ENCODE measurements at places on chromosomes 1 and 21. TPM values are rescaled to one million over a fixed set of nuclear protein-coding genes. Genes with fewer than 3 reads are reported as not detected.
A peak's percentile ranks its signal among the peaks of the same experiment; 100 is the strongest.

DNA sequence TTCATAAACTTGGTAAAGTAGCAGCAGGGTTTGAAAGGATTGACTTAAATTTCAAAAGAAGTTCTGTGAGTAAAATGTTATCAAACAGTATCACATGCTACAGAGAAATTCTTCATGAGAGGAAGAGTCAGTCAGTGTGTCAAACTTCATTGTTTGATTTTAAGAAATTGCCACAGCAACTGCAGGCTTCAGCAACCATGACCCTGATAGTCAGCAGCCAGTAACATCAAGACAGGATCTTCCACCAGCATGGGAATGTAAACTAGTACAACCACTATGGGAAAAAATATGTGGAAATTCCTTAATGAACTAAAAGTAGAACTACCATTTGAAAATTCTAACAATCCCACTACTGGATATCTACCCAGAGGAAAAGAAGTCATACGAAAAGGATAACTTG, 11.5 kb downstream of the MAEL start:
- no peak for DNase-seq

The SYPL2 gene
- 34.9 TPM for total RNA-seq

GRCh38 chr21:38404177-38404576, 94.1 kb downstream of the ERG start:
- no peak for DNase-seq

DNA sequence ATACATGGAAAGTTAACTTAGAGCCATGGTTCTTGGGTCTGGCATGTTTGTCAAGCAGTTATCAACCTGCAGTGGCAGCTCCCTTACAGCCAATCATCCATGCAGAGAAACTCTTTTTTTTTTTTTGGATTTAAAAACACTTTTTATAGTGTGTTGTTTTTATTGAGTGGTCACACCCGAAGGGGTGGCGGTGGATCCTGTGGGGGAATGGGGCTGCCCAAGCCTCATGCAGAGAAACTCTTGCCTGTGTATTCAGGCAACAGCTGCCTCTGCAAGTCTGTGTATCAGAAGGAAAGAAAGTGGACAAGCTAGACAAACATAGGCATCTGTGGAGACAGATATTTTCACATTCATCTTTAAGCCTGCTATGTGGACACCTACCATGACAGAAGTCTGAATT, 104.8 kb downstream of the GLUL start:
- no peak for DNase-seq

DNA sequence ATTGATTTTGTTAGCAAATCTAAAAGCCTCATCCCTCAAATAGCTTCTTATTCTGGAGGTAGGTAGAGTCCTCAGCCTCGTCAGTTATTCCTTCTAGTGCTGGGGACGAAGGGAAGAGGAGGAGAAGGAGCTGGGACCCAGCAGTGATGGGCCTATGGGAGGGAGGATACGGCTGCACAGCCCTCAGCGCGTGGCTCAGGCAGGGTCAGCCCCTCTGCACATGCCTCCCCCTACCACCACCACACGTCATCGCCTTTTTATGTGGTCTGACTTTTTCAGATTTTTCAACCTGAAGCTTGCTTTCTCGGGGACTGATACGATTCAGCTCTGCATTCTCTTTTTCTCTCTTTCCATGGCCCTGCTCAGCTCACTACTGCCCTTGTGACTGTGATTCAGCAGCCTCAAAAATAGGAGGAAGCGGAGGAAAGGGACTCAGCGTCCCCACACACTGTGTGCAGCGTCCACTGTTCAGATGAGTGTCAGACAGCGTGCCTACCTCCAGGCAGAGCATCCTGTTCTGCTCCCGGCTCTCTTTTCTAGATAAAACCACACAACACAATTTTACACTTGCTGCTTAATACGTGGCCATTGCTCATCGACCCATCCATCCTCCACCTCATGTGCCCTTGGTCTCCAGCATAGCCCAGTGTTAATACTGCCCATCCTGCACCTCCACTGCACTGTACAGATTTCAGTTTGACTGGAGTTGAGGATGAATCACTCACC, 827 bp downstream of the OR2B11 start:
- DNase-seq, result no peak

DNA sequence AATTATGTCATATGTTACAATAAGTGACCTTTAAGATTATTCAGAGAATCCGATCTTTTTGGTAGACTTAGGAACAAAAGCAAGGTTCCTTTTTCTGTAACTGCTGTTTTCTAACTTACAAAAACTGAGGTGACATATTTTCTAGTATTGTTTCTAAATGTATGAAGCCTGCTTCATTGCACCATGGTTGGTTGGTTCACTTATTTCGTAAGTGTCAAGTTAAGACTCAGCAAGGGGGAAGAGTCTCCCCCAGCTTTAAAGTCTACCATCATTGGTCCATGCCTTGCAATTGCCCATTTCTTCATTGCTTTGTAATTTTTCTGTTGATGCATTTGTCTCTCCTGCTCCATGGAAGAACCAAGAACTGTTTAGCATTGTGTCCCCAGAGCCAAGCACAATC, 136.9 kb downstream of the DISC1 start:
- DNase-seq, result no peak

- no peak for DNase-seq
These were observed 5.5 kb upstream of the STK40 start for GRCh38 chr1:36391271-36391670.

DNA sequence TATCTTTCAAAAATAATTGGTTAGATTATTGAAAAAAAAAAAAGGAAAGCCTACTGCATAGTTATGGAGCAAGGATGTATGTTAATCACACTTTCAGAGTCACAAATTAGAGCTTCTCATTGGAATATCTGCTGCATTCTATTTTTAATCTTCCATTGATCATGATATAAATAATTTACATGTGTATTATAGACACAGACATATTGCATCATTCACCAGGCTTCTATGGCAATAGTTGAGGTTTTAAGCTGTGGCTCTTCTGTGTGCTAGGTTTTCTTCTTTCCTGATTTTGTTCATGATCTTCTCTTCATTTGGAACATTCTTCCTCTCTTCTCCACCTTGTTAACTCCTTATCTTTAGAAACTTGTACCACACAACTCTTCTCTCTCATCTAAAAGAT, 123.2 kb upstream of the HMCN1 start:
- no peak for DNase-seq

- DNase-seq, result no peak
These were observed 142.4 kb downstream of the PLPP3 start for GRCh38 chr1:56436912-56437417.

DNA sequence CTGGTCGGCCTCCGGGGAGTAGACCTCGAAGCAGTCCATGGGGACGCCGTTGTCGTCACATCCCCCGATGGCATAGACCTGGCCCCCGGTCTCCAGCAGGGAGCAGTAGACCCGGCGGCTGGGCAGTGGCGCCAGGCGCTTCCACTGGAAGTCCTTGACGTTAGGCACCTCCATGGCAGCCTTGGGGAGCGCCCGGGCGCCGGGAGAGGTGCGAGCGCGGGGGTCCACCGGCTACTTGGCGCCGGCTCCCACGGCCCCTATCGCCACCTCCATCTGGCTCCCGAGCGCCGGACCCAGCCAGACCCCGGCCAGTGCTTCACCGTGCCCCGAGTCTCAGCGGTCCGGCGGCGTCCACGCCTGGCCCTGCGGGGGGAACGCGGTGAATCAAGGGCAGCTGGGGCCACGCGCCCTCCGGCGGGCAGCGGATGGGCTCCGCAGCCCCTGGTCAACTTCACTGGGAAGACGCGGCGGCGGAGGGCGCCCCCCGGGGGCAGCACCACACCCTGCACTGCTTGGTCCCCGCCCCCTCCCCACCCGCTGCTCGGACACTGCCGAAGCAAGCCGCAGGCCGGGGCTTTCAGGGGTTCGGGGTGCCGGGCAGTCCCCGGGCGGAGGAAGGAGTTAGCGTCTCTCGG, 13.2 kb downstream of the KLHDC8A start:
- DNase-seq, result no peak

The TBX15 gene
- total RNA-seq, result 1.1 TPM

- no peak for DNase-seq
These were observed 5.7 kb upstream of the NT5C1A start for GRCh38 chr1:39677645-39678044.

DNA sequence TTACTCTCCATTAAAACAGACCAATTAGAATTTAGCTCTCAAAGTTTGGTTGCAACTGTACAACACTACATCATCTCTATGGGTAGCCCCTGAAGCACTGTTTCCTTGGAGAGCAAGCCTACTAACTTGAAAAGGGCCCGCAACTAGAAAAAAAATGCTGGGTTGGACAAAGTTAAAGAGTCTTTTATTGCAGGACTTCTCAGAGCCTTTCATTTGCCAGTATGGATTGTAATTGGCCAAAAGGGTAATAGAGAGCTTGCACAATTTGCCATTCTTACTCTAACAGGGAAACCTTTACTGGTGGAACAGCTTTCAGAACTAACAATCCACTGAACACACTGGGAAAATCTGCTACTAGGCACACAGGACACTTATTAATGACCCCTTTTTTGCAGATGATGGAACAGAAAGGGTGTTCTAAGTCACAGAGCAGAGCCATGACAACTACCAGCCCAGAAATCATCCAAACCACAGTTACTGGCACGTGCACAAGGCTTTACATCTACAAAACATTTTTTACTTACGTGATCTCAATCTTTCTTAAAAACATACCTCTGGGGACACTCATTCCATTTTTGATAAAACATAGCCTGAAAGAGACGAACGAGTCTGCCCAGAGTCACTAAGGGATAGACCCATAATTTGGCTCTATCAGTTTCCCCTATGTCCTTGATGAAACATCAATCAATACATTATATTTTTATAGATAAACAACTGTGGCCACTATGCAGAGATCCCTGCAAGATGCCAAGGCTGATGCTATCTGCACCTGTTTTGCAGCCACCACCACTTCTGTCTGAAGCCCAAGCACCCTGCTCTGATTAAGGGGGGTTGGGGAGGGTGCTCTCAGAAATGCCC, 176.3 kb upstream of the EDN2 start:
- no peak for DNase-seq

- DNase-seq, result no peak
These were observed 60.1 kb upstream of the KAZN start for GRCh38 chr1:14538335-14538734.

- no peak for DNase-seq
These were observed 49.9 kb upstream of the HAO2 start for GRCh38 chr1:119318466-119319309.

DNA sequence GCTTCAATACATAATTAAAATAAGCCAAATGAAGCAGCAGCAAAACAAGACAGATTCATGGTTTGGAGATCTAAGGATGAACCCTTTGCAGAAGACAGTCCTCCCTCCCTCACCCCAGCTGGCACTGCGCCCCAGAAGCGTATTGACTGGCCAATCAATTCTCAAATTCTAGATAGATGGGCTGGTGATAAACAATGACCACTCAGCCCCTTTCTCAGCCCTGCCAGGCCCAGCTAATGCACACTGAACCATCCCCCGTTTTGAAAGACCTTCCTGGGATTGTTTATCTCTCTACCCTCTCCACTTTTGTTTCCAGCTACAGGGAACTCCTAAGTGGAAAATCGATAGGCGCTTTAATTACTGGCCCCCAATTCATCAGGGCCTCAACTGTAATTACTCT, 29.0 kb downstream of the TNR start:
- no peak for DNase-seq

The BROX gene
- total RNA-seq, result 26.5 TPM

GRCh38 chr1:83102630-83103071, 896.3 kb downstream of the TTLL7 start:
- no peak for DNase-seq

DNA sequence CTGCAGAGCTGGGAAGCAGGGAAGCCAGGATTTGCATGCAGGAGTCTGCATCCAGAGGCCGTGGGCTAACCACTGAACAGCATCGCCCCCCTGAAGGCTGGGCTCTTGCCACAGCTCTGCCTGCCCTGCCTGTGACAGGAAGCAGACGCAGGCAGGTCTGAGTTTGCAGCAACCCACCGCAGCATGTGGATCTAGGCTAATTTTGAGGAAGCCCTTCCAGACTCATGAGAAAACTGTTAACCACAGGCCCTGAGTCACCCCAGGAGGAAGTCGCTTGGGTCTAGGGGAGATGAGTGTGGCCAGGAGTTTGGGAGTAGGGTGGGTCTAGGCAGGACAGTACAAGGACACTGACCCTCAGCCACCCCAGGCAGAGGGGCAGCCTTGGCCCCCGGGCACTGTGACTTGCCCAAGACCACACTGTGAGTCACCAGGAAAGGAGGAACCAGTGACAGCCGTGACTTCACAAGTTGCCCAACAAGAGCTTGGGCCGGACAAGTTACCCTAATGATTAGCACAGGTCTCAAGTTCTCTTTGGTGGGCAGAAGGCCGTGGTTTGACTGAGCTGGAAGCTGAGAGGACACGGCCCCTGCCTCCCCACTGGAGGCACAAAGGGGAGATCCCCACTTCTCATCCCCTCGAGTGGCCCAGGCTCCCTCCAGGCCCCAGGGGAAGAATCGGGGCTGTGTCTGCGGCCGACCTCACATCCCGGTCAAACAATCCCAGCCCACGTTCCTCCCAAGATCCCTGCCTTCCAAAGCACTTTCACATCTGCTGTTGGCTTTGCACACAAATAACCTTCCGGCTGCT, 826 bp downstream of the LAPTM5 start:
- peak; percentile 49 for DNase-seq

The TMEM54 gene
- 10.7 TPM for total RNA-seq

DNA sequence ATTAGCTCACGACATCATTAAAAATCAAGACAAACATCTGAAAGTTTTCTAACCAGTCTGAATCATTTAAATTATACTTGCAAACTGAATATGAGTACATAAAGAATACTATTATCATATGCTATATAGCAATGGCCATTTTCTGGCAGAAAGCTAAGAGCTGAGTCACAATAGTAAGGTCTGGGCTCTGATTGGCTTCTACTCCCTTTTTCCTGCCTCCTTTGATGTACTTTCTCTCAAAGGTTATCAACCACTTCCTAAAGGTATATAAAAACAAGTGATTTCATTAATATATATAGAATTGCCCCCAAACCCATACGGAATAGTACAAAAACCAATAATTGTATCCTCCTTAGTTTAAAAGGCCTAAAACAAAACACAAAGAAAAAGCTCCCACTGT, 7.0 kb downstream of the KCNA3 start:
- no peak for DNase-seq

DNA sequence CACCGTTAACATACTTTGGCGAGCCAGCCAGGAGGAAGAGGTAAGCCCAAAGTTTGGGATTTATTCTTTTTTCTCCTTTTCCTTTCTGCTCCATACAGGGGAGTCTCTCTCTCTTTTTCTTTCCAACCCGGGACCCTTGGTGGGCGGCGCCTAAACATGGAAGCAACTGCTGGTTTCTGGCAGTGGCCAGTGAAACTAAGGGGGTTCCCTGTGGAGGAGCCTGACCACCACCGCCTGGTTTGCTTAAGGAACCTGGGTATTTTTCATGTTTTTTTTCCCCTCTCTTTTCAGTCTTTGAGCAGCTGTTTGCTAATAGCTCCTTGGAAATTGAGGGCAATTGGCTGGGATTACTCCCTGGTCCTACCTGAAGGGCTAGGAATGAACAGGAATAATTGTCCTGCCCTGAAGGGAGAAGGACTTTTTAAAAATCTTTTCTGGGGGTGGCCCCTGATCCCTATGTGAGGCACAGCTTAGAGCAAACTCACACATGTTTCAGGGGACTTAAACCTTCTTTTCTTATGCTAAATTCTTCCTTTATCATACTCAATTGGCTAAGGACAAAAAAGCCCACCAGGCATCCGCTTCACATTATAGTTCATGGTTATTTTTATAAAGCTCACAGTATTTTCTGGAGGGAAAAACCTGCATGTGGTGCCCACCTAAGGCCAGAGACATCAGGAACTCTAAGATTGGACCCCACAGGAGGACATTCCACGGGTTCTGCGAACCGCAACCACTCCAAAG, 61.3 kb upstream of the PLD5 start:
- DNase-seq, result no peak
